ENCODE measurements at places on chromosomes 1 and 21.

- DNase-seq, result no peak
Observed at GRCh38 chr21:33434770-33435360, 31.7 kb downstream of the IFNGR2 start.

DNA sequence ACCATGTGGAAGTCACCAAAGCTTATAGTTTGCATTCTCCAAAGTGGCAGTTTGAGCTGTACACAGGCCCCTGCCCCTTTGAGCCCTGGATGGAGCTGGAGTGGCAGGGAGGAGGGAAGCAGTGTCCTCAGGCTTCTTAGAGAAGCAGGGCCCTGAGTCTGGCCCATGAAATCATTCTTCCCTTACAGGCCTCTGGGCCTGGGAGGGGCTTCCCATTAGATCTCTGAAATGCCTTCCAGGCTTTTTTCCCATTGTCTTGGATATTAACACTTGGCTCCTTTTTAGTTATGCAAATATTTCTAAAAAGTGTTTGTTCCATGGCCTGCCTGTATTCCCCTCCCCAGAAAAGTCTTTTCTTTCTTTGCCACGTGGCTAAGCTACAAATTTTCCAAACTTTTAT is 10.0 kb upstream of the TRIM67 start:
- DNase-seq, result no peak

- DNase-seq, result no peak
Observed at GRCh38 chr1:4178501-4179113, 278.5 kb upstream of the C1orf174 start.

GRCh38 chr1:235708390-235708962 is 58.9 kb upstream of the GNG4 start:
- DNase-seq, result peak; percentile 89

DNA sequence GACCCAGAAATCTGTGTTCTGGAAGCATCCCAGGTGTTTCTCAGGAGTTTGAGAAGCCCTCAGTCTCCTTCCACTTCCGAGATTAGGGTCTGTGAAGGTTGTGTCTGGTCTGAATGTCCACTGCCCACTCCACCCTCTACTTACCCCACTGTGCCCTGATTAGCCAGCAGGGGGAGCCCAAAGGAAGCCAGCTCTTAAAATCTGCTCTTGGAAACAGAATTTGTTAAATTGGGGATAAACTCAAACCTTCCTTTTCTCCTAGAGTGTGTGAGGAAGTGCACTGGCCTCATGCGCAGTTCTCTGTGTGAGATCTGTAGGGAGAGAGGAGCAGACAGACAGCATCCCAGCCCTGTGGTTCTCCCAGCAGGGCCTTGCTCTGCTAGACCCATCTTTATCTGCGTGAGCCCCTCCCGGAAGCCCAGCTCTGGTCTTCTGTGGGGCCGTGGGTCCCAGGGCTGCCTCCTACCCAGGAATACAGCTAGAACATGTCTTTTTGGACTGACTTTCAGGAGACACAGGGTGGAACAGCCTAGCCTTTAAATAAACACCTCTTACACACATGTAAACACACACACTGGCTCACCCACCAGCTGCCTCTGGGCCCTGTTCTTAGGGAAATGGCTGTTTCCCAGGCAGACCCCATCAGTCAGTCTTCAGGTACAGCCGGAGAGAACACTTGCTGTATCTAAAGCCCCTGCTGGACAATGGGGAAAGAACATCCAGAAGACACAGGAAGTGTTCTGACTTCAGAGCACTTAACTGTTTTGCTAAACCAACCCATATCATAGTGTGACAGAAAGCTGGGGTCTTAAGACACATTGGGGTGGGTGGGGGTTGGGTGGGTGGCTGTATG is 52.2 kb downstream of the SMYD2 start:
- DNase-seq, result peak; percentile 28

GRCh38 chr1:58783090-58783992 is 506 bp downstream of the JUN start:
- no peak for DNase-seq

- no peak for DNase-seq
Observed at GRCh38 chr1:40248412-40248811, 675 bp downstream of the TMCO2 start.

GRCh38 chr1:216910081-216910840 is 187.0 kb upstream of the ESRRG start:
- DNase-seq, result no peak

DNA sequence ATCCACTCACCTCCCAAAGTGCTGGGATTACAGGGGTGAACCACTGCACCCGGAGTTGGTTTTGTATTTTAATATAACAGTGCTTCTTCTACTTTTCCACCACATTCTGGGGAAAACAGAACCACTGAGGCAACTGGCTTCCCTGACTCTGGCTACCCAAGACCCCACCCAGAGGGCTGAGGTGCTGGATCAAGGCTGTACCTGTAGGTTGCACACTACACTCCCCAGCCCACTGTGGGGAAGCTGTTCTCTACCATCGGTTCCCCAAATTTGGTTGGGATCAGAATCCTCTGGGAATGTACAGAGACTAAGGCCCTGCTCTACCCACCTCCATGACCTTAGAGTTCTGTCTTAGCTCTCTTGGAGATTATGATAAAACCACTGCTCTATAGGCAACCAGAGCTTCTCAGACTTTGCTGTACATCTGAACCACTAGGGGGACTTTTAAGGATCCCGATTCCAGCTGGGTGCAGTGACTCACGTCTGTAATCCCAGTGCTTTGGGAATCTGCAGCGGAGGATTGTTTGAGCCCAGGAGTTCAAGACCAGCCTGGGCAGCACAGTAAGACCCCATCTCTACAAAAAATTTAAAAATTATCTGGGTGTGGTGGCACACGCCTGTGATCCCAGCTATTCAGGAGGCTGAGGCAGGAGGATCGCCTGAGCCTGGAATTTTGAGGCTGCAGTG is 51.6 kb downstream of the GNG4 start:
- DNase-seq, result no peak

GRCh38 chr1:151131701-151132334 is 14.6 kb downstream of the SEMA6C start:
- no peak for DNase-seq

DNA sequence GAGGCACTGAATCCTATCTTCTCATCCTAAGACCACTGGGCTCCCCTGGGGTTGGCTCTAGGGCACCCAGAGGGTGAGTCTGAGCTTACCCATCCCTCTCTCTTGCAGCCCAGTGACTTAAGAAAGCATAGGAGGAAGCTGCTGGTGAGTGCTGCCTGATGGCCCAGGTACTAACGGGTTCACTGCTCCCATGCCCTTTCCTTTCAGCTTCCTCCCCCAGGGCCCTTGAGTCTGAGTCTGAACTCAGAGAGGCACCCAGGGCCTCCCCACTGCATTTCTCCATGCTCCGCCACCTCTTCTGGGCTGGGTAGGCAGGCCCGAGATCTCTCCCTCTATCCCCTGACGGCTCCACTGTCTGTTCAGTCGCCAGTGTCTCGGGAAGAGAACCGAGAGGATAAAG is 29.7 kb downstream of the PPFIA4 start:
- DNase-seq, result no peak

DNA sequence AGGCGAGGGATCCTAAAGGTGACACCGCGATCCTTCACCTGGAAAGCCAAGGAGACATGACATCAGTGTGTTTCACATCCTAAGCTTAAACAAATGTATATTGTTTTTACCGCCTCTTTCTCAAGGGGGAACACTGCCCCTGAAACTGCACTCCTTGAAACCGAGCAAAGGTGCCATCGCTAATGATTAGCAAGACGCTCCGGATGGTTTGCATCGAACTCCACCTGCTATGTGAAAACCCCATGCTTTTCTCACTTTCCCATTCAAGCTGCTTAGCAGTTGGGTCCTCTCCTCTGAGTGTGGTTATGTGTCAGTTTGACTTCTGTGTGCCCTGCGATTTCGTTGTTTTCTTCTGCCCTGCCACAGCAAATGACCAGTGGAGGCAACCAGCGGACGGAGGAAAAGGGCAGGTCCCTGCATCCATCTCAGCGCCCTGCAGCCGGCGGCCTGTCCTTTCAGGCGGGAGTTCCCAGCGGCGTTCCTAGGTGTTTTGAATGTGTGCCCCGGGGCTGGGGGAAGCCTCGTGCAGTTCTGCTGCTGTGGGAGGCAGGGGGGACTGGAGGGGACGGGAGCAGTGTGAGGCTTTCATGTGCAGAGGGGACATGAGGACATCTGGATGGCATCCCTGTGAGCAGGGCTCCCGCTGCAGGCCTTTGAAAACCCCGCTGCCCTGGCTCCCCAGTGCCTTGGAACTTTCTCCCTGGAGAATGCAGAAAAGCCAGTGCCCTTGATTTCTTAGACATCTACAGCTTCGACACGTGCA is 16.1 kb downstream of the ZBTB18 start:
- DNase-seq, result no peak

- no peak for DNase-seq
Observed at GRCh38 chr1:66535853-66536252, 1.9 kb downstream of the SGIP1 start.

DNA sequence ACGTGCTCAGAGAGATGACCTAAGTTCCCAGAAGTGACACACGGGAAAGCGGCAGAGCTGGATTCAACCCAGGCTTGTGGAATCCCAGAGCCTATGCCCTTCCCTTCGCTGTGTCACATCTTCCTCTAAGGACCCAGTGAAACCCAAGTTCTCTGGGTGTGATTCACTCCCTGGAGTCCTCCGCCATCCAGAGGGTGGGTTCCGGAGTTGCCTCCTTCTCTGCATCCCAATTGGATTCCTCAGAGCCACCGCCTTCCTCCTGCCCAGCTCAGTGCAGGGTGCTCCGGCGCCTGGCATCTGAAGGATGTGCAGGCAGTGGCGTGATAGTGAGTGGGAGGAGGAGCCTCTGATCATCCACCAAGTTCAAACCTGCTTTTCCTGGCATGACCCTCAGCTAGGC is 20.7 kb upstream of the RCC2 start:
- DNase-seq, result no peak

- no peak for DNase-seq
Observed at GRCh38 chr21:28791595-28792282, 200.9 kb downstream of the LTN1 start.

DNA sequence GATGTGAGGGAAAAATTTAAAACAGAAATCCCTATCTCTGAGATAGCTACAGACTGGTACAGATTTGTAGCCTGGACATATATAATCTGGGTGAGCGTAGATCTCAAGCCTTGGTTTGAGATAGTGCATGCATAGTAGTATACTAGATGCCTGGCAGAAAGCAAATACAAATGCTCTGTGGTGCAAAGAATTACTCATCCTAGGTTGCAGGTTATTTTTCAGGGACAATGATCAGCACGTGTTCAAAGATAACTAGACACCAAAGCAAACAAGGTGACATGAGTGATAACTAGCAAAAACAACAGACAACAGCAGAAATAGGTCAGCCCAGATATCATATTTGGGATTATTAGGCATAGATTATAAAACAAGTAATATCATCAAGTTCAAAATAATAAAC is 292.5 kb downstream of the HLX start:
- DNase-seq, result no peak

- no peak for DNase-seq
Observed at GRCh38 chr21:38982096-38982495, 176.4 kb downstream of the ETS2 start.

DNA sequence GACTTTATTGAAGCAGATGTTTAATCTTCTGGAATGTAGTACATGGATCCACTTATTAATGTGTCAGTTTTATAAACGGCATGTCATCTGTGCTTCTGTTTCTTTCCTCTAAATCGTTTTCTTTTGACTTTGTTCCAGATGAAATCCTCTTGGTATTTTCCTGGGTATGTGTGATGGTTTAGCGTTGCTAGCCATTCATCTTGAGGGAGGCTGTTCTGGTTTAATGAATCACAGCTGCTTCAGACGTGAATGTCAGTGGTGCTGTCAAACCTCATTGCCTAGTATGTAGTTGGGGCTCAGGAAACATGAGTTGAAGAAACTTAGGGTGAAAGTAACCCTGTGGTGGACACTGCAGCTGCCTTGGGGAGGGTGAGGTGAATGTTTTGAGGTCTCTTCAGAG is 33.2 kb downstream of the KCNK1 start:
- no peak for DNase-seq

GRCh38 chr1:44035726-44036408 is 4.6 kb upstream of the SLC6A9 start:
- DNase-seq, result no peak

- DNase-seq, result no peak
Observed at GRCh38 chr1:154813846-154814505, 56.1 kb downstream of the KCNN3 start.

DNA sequence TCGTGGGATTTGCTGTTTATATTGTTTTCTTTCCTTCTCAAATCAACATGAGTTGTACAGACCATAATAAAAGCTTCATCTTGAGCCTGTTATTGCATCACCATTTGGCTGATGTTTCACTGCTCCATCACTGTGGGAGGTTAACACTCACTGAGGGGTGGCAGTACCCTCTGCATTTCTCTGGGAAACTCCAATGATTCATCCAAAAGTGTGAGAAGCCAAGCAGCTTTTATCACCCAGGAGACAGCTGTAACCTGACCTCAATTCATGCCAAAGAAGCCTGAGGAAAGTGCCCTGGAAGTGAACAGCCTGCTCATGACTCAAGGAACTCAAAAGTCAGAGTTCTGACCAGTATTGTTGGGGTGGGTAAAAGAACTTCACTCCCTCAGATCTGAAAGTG is 84.1 kb downstream of the GPR88 start:
- no peak for DNase-seq

- DNase-seq, result peak; percentile 67
Observed at GRCh38 chr1:72283307-72284083, 1.2 kb upstream of the NEGR1 start.

DNA sequence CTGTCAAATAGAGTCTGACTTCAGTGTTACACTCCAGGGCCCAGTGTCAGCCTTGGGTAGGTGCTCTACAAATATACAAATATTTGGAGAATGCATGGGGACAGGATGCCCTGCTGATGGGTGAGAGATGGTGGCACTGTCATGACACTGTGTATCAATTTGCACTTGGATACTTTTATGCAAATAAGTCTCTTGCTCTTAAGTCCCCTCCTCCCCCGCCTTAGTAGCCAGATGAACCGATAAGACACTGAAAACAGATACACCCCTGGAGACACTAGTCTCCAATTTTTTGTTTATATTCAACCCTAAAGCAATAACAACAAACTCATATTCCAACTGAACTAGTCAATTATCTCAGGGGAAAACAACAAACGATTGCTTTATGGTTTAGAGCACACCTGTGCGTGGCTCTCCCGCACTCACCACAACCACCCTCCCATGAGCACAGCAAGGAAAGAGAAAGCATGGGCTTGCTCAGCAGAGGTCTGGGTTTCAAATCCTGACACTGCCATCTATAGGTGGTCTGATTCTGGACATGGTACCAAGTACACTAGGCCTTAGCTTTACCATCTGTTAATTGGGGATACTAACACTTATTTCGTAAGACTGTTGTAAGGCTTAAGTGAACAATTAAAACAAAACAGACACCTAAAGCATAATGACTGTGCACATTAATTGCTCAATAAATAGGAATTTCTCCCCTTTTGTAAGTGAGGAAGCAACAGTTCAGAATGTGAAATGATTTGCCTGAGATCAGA is 50.3 kb downstream of the HIVEP3 start:
- DNase-seq, result no peak

GRCh38 chr1:197311081-197311480 is 43.0 kb downstream of the CRB1 start:
- no peak for DNase-seq

- DNase-seq, result no peak
Observed at GRCh38 chr1:145690587-145691558, 16.3 kb downstream of the PDZK1 start.

- DNase-seq, result no peak
Observed at GRCh38 chr1:20329793-20330542, 39.3 kb downstream of the VWA5B1 start.
